AG09309 (cell line): ENCODE measurements at places on chromosomes 5 and 9.

DNA sequence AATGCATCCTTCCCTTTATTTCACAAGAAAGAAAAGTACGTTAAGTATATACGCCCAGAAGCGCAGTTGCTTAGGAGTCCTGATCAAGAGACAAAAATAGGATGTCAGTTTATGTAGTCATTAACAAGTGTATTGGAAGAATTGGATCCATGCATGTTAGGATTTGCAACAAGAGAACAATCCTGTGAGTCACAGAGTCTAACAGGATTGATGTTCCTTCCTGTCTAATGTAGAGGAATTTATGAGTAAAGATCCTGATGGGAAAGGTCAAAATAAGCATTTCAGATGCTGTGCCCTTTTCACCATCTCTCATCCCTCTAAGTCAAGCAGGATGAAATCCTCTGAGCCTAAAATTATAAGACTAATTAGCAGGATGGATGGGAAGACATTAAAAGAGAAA, 406.0 kb upstream of the GRIA1 start:
- DNase-seq: no peak

DNA sequence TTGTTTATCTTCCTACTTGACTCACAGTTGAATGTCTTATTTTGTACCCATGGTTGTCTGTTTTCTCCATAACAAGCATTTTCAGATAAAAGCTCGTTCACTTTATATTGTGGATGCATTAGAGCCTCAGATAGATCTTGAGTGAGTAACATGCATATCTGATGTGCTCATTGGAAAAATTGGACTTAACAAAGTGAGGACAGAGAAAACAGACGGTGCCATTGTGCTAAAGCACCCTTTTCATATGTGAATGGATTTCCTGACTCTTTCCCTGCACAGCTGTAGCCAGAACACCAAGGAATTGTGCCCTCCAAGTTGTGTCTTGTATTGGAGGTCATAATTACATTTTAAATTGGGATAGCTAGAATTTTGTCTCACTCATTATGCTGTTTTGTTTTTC, 325.8 kb upstream of the MEF2C start:
- no peak for DNase-seq

DNA sequence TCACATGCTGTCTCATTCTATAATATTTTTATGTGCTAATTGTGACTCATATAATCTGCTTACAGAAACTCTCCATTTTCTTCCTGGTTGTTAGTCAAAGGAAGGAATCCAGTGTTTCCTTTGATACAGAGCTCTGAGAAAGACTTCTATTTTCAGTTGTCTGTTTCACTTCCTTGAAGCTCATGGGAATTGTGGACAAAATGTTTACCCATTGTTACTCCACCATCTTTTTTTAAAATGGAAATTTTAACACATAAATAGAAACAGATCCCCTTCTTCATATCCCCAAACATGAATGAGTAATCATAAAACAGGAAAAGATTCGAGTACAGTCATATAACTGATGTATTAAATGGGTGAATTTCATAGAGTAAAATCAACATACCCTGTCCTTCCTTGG, 42.0 kb upstream of the KCNN2 start:
- DNase-seq: no peak

- DNase-seq: no peak
These were observed 2.9 kb downstream of the HIGD2A start for GRCh38 chr5:176391479-176391878.

DNA sequence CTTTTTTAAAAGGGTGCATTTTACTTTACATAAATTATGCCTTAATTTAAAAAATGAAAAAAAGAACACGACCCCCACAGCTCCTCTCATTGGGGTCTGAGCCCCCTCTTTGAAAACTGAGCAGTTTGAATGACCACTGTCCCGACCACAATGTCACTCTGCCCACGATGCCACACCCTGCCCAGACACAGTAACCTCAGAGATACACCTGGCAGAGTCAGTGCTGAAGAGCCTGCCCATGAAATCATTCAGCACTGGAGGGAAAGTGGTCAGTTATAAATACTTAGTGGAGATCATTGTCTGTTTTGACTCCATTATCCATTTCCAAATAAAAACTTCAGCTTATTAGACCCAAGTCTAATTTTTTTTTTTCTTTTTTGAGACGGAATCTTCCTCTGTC, 49.3 kb downstream of the DNAJC21 start:
- DNase-seq: no peak

DNA sequence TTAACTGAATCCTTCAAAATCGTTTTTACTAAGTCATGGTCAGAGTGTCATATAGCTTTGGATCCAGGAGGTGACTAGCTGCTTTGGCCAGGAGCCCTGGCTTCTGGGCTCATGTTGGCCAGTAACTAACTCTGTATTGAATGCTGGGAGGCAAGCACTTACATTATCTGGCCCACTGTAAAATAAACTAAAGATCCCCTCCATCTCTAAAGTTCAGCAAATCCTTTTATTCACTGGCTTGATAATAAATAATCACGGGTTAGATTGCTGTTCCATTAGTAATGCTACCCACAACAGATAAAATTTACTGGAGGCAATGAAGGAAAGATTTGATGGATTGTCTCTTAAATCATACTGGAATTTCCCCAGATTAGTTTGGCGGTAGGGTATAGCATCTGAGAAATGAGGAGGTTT, 382.2 kb upstream of the TLE4 start:
- DNase-seq: peak; percentile 77

- DNase-seq: no peak
These were observed 269.8 kb downstream of the TMEM38B start for GRCh38 chr9:105964156-105964555.

- DNase-seq: no peak
These were observed 493.7 kb downstream of the ENC1 start for GRCh38 chr5:74146796-74147195.

- no peak for DNase-seq
These were observed 123.5 kb downstream of the SMARCA2 start for GRCh38 chr9:2138646-2139045.

DNA sequence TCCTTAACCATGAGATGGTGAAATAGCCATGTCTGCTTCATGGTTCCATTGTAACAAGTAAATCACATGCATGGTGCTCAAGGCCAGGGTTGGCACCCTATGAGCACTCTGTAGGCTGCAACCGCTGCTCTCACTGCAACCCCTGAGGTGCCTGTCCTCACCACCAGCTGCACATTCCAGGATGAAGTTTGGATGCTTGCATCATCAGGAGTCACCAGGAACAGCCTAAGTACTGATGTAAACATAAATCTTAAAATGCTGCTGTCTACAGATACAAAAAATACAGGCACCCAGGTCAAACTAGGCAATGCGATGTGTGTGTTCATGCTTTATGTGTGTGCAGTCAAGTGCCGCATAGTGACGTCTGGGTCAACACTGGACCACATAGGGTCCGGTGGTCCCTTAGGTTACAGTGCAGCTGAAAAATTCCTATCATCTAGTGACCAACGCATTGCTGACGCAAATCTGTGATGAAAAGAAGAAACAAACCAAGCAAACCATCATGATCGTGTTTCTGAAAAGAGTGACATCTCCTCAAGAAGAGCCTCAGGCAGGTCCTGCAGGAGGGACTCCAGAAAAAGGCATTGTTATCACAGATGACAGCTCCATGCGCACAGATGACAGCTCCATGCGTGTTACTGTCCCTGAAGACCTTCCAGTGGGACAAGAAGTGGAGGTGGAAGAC, 234.8 kb downstream of the AUH start:
- no peak for DNase-seq

DNA sequence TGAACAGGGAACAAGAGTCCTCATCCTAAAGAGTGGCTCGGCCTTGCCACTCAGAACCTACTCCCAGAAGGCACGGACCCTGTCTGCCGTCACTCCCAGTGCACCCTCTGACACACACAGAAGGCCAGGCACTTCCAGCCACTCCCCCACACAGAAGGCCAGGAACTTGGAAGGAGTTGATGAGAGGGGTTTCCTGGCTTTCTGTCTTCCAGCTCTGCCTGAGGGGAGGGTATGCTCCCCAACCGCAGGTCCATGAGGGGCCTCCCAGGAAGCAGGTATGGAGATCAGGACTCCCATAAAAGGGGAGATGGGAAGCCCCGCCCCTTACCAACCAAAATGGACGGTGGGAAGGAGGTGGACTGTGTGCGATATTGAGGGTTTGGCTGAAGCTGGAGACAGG, 247.6 kb upstream of the IRX4 start:
- no peak for DNase-seq

GRCh38 chr5:140672455-140673186, 755 bp downstream of the DND1 start:
- DNase-seq: no peak

DNA sequence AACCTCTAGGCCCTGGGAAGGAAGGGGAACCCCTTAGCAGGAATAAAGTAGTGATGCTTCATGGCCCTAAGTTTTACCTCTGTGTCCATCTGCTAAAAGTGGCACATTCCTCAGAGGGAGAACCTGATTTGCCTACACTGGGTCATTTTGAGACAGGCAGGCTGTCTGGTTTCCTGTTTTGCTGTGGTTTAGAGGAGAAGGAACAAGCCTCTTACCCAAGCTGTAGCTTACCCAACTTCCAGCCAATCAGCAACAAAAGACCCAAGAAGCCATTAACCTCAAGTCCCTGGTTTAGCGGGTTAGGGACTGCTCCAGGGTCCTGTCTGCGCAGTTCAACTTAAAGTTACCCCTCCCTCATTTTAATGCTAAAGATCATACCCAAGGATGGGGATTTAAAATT, 411.0 kb downstream of the MAT2B start:
- DNase-seq: no peak
